Hippocampal formation (tissue), 2 donors: ENCODE measurements at places on chromosomes 7 and 10.

- no peak for DNase-seq
These were observed 5.2 kb upstream of the MYH16 start for GRCh38 chr7:99267481-99267840.

- DNase-seq = no peak
These were observed 21.0 kb downstream of the ZCWPW1 start for GRCh38 chr7:100407285-100408180.

GRCh38 chr10:87668324-87669074 is 8.8 kb downstream of the PAPSS2 start:
- DNase-seq = no peak

DNA sequence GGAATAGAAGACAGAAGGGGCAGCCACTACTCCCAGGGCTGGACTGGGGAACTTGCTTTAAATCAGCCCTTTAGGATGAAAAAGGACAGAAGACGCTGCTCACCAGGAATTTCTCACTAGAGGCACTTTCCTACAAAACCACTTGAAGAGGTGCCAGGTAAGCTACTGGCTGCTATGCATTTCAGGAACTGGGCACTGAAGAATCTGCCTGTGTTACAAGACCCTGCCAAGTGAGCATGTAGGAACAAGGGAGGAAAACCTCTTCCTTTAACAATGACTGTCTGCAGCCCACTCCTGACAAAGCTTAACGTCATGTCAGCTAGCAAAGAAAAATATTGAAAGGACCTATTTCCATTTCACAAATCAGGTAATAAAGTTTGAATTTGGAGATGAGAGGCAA is 5.8 kb upstream of the AGMO start:
- no peak for DNase-seq

GRCh38 chr10:23204773-23205172 is 12.7 kb downstream of the PTF1A start:
- DNase-seq = no peak

- no peak for DNase-seq
These were observed 882.3 kb downstream of the PCDH15 start for GRCh38 chr10:53918755-53919154.

- DNase-seq = no peak
These were observed 87.2 kb downstream of the MDFIC start for GRCh38 chr7:115009139-115009538.

DNA sequence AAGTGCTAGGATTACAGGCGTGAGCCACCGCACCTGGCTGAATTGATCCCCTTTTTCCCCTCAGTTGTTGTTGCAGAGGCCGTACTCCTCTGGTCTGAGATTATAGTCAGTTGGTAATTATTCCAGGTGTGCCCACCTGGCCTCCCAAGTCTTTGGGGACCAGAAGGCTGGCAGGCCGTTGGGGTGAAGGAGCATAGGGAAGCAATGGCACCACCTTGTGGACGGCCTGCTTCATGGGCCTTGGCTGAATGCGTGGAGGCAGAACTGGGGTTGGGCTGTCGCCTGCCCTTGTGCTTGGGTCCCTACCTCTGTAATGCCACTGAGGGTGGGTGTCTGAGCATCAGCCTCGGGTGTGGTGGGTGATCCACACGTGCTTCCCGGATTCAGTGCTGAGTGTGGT is 125.7 kb downstream of the RGS10 start:
- DNase-seq = peak; percentile 12
